ENCODE measurements at places on chromosomes 12 and 14.

DNA sequence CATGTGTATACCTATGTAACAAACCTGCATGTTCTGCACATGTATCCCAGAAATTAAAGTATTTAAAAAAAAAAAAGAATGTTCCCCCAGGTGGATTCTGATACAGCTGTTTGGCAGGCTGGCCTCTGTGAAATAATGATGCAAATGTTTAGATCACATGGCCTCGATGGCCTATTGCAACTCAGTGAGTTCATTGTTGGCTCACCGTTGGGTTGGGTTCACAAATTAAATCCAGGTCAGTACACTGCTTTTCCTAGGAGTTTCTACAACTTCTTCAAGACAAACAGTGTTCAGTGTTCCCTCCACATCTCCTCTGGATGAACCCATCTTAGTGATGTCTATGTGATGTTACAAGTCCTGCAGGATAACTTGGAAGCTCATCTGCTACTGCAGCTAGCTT, 58.3 kb upstream of the STXBP6 start:
- DNase-seq: no peak

- DNase-seq: no peak
These were observed 99.5 kb downstream of the FBXL14 start for GRCh38 chr12:1494856-1495255.

DNA sequence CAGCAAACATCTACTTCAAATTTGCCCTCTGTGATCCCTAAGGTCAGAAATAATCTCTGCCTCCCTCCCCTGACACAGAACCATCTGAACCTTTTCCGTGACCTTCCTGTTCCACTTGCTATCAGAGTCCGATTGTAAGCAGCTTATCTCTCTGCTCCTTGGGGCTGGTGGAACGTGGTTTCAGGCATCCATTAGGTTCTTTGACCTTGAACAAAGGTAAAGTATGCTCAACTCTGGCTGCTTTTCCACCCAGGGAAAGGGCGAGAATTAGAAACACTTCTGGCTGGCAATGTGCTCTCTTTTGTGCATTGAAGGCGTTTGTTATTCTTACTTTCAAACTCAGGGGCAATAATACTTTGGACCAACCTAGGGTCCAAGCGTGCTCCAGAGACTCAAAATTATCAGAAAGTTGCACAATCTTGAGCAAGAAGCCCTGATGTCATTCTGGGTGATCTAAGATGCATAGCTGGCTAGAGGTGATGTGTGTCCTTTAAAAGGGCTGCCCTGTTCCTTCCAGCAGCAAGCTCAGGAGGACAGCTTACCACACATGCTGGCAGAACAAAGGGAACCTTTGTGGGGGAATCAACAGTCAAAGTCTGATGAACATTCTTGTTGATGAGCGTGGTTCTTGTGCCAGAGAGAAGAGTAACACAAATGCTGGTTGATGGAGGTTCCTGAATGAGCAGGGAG, 29.8 kb downstream of the ADGRD1 start:
- DNase-seq: no peak

DNA sequence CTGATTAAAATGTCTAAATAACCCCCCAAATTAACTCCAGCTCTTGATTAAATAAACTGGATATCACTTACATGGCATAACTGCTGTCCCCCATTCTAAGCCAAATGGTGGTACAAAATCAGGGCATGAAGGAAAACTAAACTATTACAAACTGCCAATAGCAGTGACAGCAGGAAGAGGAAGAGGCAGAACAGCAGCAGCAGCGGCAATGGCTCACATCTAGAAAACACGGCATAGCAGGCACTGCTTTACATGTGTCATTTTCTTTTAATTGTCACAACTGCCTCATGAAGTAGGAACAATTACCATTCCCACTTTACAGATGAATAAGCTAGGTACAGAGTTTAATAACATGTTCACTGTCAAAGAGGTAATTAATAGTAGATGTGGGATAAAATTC, 92.0 kb downstream of the EPS8 start:
- no peak for DNase-seq

DNA sequence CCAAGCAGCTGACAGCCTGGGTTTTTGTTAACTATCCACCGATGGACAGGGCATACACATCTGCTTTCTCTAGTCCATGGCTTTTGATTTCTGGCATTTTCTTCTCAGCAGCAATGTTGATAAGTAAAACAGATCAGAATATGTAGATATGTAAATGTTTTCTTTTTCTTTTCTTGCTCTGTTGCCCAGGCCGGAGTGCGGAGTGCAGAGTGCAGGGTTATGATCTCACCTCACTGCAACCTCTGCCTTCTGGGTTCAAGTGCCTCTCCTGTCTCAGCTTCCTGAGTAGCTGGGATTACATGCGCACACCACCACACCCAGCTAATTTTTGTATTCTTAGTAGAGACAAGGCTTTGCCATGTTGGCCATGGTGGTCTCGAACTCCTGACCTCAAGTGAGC, 27.9 kb downstream of the CLEC9A start:
- DNase-seq: no peak

DNA sequence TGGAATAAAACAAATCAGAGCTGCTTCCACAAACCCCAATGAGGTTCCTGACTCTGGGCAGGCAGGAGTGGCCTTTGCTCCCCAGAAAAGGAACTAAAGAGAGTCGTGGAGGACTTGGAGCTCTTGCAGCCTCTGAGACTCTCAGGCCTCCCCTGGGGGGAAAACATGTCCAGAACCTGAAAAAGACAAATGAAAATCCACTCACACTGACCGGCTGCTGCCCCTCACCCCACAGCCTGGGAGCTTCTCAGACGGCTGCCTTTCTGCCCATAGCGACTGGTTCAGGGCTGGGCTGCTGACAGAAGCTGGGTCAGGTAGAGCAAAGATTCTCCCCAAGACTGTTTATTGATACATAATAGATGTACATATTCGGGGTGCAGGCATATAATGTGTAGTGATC, 356.0 kb downstream of the ADGRD1 start:
- DNase-seq: no peak

DNA sequence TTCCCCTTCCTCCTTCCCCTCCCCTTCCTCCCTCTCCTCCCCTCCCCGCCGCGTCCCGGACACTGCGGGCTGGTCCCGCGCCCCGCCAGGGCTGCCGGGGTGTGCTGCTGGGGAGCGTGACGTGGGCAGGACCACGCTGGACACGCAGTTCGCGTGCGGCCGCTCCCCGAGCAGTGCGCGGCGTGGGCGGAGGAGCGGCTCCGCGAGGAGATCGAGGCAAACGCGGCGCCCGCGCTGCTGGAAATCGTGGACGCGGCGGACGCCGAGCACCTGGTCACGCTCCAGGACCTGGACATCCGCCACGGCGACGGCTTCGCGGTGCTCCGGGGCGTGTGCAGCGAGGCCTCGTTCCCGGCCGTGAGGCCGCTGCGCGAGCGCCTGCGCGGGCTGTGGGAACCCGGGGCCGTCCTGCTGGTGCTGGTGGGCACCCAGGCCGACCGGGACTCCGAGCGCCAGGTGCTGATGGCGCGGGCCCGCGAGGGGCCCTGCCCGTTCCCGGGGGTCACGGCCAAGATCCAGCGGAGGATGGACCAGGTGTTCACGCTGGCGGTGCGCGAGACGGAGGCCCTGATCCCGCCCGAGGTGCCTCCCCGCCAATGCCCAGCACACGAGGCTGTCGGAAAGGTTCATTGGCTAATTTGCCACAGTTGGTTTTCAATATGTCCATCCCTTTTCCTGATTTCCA, 84.3 kb downstream of the TNFAIP2 start:
- no peak for DNase-seq

GRCh38 chr14:99626041-99626648, 18.8 kb upstream of the HHIPL1 start:
- no peak for DNase-seq

DNA sequence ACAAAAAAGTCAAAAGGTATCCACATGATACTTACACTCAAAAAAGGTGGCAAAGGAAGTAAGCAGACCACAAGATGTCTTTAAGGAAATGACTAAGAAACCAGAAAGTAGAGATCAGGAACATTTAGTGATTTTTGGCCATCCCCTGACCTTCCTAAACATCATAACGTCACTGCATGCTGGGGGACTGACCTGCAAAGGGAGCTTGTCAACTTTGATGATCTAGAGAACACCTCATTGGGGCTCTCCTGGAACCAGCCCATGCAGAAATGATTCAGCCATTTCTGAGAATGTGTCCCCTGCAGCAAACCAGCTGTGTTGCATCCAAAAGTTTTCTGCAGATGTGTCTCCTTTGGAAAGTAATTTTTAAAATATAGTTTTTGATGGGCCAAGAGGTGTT, 152.2 kb upstream of the RASSF8 start:
- DNase-seq: no peak

- DNase-seq: no peak
These were observed 258.4 kb downstream of the PPFIA2 start for GRCh38 chr12:81500788-81501187.

- no peak for DNase-seq
These were observed 602.8 kb downstream of the RPS29 start for GRCh38 chr14:48983351-48983888.

GRCh38 chr12:17992002-17992656, 97.9 kb downstream of the RERGL start:
- DNase-seq: no peak

- no peak for DNase-seq
These were observed 182.5 kb upstream of the NPAS3 start for GRCh38 chr14:32756173-32756572.

- DNase-seq: no peak
These were observed 118.9 kb downstream of the SLC35F4 start for GRCh38 chr14:57747036-57747435.

Measured in esophagus squamous epithelium (tissue), 5 donors.